ENCODE measurements at places on chromosomes 16 and 17. TPM values are rescaled to one million over a fixed set of nuclear protein-coding genes. Genes with fewer than 3 reads are reported as not detected.

Gene ASIC2
- not detected for total RNA-seq

Gene OTOP2
- not detected for total RNA-seq

Gene TAC4
- total RNA-seq = not detected

Gene KRT23
- total RNA-seq = 1.4 TPM

Gene GSG1L2
- not detected for total RNA-seq

Gene OTOP3
- total RNA-seq = not detected

Gene CFAP119
- total RNA-seq = 3.0 TPM

Gene DNAH2
- total RNA-seq = under 0.01 TPM

Gene ITGAX
- total RNA-seq = not detected

Gene LGALS9C
- 0.98 TPM for total RNA-seq

Gene KRTAP9-8
- not detected for total RNA-seq

Gene KRTAP17-1
- not detected for total RNA-seq

Gene TMEM231
- 9.7 TPM for total RNA-seq

Gene SOST
- not detected for total RNA-seq

Gene KRTAP1-3
- total RNA-seq = not detected

Gene TUBB3
- total RNA-seq = 85.2 TPM

Gene CHMP6
- total RNA-seq = 24.7 TPM

Gene PPM1E
- not detected for total RNA-seq

Gene SP2
- 2.4 TPM for total RNA-seq

Gene MLST8
- 24.3 TPM for total RNA-seq

Gene EPX
- not detected for total RNA-seq

Gene PSMC3IP
- total RNA-seq = 4.3 TPM

Gene ITGB3
- 3.7 TPM for total RNA-seq

Gene NTN1
- 0.65 TPM for total RNA-seq

Gene SPATA33
- 4.3 TPM for total RNA-seq

Gene REXO5
- 6.8 TPM for total RNA-seq

Gene ERI2
- 31.0 TPM for total RNA-seq

Gene CCDC40
- 4.6 TPM for total RNA-seq

Gene RAD51C
- total RNA-seq = 17.3 TPM

Gene KRTAP3-2
- total RNA-seq = not detected

Gene NMRAL1
- total RNA-seq = 137 TPM

Gene SLC5A11
- not detected for total RNA-seq

Gene KCNH4
- total RNA-seq = not detected

Gene CDH8
- total RNA-seq = not detected

Gene SLC16A6
- total RNA-seq = under 0.01 TPM

Gene AXIN1
- 20.9 TPM for total RNA-seq

Gene NPIPB8
- total RNA-seq = 2.0 TPM

Gene VMP1
- total RNA-seq = 98.9 TPM

Gene MMP2
- 23.0 TPM for total RNA-seq

Gene SMPD3
- total RNA-seq = not detected

Gene PRCD
- 0.43 TPM for total RNA-seq
